ENCODE measurements at places on chromosomes 12 and 14.
A peak's percentile ranks its signal among the peaks of the same experiment; 100 is the strongest.

- no peak for DNase-seq
These were observed 129.4 kb downstream of the C12orf75 start for GRCh38 chr12:105459760-105460330.

GRCh38 chr12:50105913-50106450 lies 2.2 kb downstream of the GPD1 start:
- no peak for DNase-seq

DNA sequence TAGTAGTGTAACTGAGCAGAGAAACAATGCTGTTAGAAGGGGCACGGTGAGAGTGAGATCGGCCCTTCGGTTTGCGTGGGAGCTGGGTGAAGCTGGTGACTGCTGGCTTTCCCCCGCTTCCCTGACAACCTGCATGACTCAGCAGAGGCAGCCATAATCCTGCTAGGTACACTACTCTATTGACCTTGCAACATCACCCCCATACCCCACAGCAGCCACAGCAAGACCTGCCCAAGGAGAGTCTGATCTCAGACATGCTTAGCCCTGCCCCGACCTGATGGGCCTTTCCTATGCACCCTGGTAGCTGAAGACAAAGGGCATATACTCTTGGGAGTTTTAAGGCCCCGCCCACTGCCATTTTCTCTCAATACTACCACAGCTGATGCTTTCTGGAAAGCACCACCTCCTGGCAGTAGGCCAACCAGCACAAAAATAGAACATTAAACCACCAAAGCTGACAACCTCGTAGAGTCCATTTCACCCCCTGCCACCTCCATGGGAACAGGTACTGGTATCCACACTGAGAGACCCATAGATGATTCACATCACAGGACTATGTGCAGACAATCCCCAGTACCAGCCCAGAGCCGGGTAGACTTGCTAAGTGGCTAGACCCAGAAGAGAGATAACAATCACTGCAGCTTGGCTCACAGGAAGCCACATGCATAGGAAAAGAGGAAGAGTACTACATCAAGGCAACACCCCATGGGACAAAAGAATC lies 75.9 kb upstream of the RGS6 start:
- no peak for DNase-seq

GRCh38 chr14:73241481-73242165 lies 4.3 kb downstream of the PAPLN start:
- DNase-seq: peak; percentile 56

- no peak for DNase-seq
These were observed 17.9 kb downstream of the CERS5 start for GRCh38 chr12:50149311-50149710.

GRCh38 chr12:48680861-48681260 lies 1.2 kb downstream of the KANSL2 start:
- DNase-seq: no peak

- DNase-seq: peak; percentile 63
These were observed 177.0 kb upstream of the PRMT8 start for GRCh38 chr12:3313675-3314663.

DNA sequence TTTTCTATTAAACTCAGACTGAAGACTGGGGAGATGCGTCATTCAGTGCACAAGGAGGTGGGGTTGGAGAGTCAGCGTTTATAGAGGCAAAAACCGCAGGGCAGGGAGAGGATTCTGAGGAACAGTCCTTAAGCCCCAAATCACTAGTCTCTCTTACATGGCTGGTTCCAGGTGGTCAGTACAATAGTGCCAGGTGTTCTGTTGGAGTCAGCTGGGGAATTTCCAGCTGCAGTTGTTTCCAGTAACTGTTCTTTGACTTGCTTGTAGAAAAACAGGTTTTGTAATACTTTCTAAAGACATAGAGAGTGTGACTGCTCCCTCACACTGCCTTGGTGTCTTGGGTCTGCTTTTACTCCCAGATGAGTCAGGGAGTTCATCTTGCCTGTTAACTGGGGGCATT lies 192.2 kb downstream of the TMTC3 start:
- peak; percentile 43 for DNase-seq

- DNase-seq: no peak
These were observed 48.5 kb upstream of the TSPAN11 start for GRCh38 chr12:30878024-30878423.

GRCh38 chr14:101503431-101504095 lies 57.7 kb upstream of the DIO3 start:
- DNase-seq: no peak

- DNase-seq: no peak
These were observed 48.2 kb downstream of the PPM1H start for GRCh38 chr12:62886796-62887195.

GRCh38 chr12:131015581-131016337 lies 62.1 kb downstream of the ADGRD1 start:
- DNase-seq: no peak

GRCh38 chr14:31280132-31280870 lies 72.7 kb upstream of the HECTD1 start:
- DNase-seq: no peak

DNA sequence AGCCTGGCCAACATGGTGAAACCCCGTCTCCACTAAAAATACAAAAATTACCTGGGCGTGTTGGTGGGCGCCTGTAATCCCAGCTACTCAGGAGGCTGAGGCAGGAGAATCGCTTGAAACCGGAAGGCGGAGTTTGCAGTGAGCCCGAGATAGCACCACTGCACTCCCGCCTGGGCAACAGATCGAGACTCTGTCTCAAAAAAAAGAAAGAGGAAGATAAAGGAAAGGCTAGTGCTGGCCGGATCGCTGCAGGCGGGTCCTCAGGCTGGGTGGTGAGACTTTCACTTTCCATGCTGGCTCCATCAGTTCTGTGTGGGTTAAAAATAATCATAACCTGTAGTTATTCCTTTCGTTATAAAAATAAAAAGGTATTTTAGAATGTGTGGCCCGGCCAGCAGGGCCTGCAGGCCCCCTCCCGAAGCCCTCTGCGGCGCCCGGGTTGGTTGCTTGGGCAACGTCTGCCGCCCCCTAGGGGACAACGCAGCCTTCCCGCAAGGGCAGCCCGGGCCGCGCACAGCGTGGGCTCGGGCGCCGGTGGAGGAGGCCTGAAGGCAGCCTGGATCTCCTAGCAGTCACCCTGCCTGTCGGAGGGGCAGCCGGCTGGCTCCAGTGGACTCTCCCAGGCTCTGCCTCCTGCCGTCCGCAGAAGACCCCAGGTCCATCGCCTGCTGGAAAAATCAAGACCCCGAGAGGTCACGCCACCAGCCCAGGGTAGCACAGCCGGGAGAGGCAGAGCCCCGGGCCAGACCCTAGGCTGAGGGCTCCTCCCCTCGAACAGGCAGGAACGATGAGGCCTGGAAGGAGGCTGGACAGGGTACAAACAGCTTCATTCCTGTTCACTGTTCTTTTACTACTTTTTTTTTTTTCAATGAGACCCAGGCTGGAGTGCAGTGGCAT lies 5.0 kb upstream of the SLC25A47 start:
- DNase-seq: peak; percentile 90

GRCh38 chr14:97401714-97402113 lies 604.5 kb downstream of the VRK1 start:
- no peak for DNase-seq

DNA sequence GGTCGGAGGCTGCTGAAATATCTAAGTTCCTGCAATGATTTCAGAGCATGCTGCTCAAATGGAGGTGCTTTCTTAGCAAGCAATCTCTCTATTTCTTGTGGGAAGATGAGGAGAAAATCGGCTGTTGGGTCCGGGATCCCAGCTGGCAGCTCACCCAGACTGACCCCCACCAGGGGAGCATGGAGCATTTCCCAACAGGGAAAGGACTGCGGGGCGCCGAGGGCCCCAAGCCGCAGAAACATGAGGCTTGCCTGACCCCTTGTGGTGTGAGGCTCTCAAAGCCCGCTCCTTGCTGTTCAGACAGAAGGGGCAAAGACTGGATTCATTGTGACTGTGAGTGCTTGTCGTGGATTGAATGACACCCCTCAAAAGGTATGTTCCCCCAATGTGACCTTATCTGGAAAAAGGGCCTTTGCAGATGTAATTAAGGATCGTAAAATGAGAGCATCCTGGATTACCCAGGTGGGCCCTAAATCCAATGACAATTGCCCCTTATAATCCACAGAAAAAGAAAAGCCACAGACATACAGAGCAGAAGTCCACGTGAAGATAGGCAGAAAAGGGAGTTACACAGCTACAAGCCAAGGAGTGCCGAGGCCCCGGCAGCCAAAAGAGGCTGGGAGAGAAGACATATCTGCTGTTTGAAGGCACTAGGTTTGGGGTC lies 116.3 kb upstream of the VASH1 start:
- DNase-seq: peak; percentile 84

DNA sequence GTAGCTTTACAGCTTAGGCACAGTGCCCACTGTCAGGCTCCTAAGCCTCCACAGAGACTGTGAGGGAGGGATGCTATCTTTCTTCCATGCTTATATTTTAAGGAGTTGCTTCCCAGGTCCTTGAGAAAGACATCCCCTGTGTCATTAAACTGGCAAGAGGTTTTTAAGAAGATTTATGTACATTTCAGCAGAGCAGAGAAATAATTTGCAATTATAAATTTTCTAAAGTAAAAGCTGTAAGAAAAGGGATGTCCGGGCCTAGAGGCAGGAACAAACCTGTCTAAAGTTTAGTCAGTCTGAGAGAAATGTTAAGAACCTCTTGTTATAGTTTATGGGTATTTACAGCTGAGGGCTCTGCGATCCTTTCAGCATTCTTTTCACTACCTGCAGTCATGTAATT lies 716.1 kb downstream of the SLC16A7 start:
- no peak for DNase-seq

Measured in GM23338 (cell line).